Tongue (tissue), 3 donors: ENCODE measurements at places on chromosomes 1 and 21. TPM values are rescaled to one million over a fixed set of nuclear protein-coding genes. Genes with fewer than 3 reads are reported as not detected.

- DNase-seq = no peak
These were observed at the start of gene KRTAP19-3 for GRCh38 chr21:30491963-30492428. TSS of gene KRTAP19-3 (minus strand) at chr21:30492013. CDS start at chr21:30491957, 56 bp downstream.

- no peak for DNase-seq
These were observed 48.2 kb downstream of the TRPM2 start for GRCh38 chr21:44401386-44402160.

DNA sequence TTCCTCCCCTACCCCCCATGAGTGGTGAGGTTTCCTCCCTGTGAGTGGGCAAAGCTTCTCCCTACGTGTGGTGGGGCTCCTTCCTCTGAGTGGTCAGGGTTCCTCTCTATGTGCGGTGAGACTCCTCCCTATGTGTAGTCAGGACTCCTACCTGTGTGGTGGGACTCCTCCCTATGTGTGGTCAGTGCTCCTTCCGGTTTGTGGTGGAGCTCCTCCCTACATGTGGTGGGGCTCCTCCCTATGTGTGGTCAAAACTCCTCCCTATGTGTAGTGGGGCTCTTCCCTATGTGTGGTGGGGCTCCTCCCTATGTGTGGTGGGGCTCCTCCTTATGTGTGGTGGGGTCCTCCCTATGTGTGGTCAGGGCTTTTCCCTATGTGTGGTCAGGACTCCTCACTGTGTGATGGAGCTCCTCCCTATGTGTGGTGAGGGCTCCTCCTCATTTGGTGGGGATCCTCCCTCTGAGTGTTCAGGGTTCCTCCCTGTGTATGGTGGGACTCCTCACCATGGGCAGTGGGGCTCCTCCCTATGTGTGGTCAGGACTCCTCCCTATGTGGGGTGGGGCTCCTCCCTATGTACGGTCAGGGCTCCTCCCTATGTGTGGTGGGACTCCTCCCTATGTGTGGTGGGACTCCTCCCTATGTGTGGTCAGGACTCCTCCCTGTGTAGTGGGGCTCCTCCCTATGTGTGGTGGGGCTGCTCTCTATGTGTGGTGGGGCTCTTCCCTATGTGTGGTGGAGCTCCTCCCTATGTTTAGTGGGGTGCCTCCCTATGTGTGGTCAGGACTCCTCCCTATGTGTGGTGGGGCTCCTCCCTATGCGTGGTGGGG lies 29.1 kb downstream of the PRSS38 start:
- no peak for DNase-seq

DNA sequence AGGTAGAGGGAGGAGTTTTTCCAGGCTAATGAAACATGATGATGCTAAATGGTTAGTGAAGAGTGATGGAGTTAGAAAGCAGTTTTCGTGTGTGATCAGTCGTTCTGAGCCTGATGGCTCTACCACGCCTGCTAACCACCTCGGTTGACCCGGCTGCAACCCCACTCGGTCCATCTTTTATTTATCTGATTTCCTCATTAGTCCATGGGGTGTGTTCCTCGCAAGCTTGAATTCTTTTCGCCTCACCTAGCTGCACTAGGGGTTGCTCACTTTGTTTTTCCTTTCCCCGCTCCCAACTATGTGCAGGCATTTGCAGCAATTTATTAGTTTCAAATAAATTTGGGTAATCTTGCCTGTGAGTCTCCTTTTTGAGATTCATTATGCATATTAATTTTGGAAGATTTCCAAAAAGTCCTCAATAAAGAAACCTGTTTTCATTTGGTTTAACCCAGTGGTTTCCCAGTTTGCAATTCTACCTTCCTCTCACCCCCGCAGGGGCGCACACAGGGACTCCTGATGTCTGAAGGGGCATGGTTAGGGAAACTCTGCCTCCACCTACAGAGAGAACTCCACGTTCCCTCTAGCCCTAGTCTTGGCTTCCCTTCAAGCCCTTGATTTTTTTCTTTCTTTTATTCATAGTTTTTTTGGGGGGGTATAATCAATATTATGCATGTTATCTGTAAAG lies 12.6 kb downstream of the B3GALT5 start:
- DNase-seq = no peak

DNA sequence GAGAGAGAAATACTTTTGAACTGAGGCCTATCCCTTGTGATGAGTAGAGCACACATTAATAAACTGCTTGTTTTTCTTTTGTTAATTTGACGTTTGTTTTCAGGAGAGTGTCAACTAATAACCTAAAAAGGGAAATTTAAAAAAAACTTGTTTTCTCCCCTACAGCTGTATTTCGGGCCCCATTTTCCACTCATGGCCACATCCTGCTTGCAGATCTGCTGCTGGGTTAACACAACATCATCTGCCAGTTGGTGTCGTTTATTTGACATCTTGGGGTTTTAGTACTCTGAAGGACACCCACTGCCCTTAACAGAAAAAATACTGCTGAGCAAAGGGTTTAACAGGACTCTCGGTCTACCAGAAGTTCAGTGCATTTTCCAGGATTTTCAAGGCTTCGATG lies 848 bp upstream of the PYHIN1 start:
- no peak for DNase-seq

DNA sequence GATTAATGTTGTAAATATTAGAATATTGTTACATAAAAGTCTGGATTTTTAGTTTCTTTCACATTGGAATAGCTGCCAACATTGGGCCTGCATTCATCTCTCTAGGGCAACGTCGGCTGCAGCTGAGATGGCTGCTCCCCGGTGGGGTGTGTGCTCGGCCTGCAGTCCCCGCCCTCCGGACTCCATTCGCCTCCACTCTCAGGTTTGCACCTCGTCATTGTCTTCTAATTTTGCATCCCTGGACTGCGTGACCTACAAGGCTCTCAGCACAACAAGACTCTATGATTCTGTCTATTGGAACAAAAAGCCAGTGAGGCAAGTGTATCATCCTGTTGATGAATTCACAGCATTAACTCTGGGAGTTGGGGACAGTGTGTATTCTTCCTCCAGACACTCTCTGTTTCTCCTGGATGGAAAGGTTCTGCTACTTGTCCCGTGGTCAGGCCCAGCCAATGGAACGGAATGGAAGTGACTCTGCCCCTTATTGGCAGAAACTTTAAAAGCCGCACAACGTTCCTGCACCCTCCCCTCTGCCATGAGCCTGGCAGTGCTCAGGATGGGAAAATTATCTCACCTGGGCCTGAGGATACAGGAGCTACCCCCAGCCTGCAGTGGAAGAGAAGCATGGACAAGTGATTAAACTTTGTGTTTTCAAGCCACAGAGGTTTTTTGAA lies 105.0 kb upstream of the SAMD11 start:
- no peak for DNase-seq

DNA sequence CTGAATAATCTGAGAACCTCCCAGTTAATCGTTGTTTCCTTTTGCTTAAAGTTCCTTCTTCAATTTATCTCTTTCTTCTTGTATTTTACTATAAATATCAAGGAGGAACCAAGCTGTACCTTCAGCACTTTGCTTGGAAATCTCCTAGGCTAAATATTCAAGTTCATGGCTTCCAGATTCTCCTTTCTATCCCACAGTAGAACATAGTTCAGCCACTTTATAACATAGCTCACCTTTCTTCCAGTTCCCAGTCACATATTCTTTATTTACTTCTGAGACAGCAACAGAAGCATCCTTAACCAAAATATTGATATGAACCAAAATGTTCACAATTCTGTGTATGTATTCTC lies 11.0 kb downstream of the ZMYM4 start:
- DNase-seq = no peak

DNA sequence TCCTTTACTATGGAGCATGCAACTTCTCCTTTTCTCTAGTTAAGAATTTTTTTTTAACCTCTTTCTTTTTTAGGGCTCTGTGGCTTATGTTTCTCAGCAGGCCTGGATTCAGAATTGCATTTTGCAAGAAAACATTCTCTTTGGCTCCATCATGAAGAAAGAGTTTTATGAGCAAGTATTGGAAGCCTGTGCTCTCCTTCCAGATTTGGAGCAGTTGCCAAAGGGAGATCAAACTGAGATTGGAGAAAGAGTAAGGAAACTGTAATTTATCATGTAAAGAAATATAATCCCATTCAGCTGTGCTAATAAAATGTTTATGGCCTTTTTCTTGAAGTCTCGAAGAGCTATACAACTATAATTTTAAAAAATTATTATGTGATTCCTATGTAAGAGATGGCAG lies 70.1 kb downstream of the HSPA13 start:
- no peak for DNase-seq

Gene NR0B2
- not detected for total RNA-seq

Gene NR5A2
- 8.3 TPM for total RNA-seq
